HAP-1 (cell line): ENCODE measurements at places on chromosomes 4 and X.

- DNase-seq: no peak
These were observed 15.2 kb upstream of the PHOX2B start for GRCh38 chr4:41763729-41764128.

GRCh38 chr4:145782756-145783155 is 102.8 kb downstream of the C4orf51 start:
- DNase-seq: no peak

DNA sequence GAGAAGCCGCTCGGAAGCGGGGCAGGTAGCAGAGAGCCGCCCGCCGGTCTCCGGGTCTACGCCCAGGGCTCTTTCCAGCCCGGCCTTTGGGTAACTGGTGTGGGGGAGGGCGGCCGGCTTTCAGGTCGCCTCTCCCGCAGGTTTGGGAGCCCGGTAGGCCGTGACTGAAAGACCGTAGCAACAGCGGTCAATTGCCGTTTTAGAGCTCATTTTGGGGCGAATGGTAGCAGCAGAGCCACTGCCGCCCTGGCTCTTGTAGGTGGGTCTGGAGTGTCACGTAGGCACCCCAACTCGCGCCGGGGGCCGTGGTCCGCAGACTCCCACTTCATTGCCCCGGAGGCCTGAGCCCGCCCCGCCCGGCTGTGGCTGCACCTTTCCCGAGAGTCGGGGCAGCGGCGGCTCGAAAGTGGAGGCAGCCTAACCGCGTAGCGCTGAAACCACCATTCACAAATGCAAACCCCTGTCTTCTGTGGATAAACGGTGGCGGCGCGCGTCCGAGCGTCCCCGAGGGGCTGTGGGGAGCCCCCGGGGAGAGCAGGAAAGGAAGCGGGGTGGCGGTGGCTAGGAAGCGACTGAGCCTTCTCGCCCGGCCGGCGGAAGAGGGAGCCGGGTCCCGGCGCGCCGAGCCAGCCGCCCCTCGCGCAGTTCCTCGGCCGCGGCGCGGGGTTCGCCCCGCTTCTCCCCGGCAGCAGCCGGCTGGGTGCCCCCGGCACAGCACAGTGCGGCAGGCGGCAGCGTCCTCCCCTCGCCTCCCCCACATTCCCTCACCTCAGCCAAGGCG is 2185.1 kb upstream of the TENM3 start:
- DNase-seq: peak; percentile 71

- DNase-seq: no peak
These were observed 204.6 kb downstream of the RBM46 start for GRCh38 chr4:154985673-154986072.

- no peak for DNase-seq
These were observed 640.7 kb upstream of the AGA start for GRCh38 chr4:178082906-178083305.

- no peak for DNase-seq
These were observed at the start of gene TRO for GRCh38 chrX:54920610-54921426. TRO (plus strand) TSS chrX:54920824; CDS start chrX:54922247, 1,423 bp downstream.

DNA sequence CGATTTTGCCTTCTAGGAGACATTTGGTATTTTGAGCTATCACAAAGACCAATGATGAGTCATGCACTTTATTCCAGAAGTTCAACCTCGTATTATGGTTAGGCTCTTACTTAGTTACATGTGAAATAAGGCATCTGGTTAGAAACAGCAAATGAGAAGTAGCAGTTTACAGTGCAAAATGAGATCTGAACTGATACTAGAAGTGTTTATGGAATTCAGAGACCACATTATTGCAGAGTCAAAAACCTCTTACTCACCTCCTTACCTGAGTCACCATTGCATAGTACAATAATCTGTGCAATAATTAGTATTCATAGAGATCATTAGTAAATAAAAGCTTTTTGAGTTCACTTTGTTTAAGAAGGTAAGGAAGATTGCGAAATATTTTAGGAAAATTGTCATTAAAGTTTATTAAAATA is 38.7 kb downstream of the SEC24B start:
- no peak for DNase-seq

- DNase-seq: no peak
These were observed 863.1 kb downstream of the CCSER1 start for GRCh38 chr4:90990284-90990683.

DNA sequence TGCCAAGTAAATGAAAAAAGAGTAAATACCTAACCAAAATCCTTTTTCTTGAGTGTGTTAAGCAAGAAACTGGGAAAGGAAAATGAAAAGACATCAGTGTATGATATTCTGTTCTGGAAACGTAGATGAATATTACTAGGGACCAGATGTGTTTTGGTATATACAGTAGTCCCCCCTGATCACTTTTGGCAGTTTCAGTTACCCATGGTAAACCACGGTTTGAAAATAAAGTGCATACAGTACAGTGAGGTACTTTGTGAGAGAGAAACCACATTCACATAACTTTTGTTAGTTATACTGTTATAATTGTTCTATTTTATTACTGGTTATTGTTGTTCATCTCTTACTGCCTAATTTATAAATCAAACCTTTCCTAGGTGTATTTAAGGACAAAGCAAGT is 250.9 kb downstream of the TENM3 start:
- no peak for DNase-seq

- DNase-seq: no peak
These were observed 2313.1 kb upstream of the AGA start for GRCh38 chr4:179755322-179755721.

GRCh38 chr4:87041141-87041540 is 106.3 kb downstream of the AFF1 start:
- DNase-seq: no peak

DNA sequence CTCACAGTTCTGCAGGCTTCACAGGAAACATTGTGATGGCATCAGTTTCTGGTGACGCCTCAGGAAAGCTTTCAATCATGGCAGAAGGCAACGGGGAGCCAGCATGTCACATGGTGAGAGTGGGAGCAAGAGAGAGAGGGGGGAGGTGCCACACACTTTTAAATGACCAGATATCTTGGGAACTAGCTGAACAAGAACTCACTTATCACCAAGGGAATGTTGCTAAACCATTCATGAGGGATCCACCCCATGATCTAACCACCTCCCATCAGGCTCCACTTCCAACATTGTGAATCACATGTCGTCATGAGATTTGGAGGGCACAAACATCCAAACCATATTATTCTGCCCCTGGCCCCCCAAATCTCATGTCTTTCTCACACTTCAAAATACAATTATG is 43.3 kb upstream of the GPR173 start:
- no peak for DNase-seq
